Activated T-helper 17 cell treated with anti-CD3 and anti-CD28 coated beads, Interleukin-2, amount 50 U/mL, for 72 hours (primary cell): ENCODE measurements at places on chromosomes 5 and 9.

DNA sequence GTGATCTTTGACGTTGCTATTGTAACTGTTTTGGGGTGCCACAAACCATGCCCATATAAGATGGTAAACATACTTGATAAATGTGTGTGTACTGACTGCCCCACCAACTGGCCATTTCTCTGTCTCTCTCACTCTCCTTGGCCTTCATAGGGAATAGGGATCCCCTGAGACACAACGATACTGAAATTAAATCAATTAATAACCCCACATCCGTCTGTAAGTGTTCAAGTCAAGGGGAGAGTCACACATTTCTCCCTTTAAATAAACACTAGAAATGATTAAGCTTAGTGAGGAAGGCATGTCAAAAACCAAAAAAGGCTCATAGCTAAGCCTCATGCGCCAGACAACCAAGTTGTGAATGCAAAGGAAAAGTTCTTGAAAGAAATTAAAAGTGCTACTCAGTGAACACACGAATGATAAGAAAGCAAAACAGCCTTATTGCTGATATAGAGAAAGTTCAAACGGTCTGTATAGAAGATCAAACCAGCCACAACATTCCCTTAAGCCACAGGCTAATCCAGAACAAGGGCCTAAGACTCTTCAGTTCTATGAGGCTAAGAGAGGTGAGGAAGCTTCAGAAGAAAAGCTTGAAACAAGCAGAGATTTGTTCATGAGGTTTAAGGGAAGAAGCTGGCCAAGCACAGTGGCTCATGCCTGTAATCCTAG is 111.1 kb downstream of the UGCG start:
- no peak for ATAC-seq

DNA sequence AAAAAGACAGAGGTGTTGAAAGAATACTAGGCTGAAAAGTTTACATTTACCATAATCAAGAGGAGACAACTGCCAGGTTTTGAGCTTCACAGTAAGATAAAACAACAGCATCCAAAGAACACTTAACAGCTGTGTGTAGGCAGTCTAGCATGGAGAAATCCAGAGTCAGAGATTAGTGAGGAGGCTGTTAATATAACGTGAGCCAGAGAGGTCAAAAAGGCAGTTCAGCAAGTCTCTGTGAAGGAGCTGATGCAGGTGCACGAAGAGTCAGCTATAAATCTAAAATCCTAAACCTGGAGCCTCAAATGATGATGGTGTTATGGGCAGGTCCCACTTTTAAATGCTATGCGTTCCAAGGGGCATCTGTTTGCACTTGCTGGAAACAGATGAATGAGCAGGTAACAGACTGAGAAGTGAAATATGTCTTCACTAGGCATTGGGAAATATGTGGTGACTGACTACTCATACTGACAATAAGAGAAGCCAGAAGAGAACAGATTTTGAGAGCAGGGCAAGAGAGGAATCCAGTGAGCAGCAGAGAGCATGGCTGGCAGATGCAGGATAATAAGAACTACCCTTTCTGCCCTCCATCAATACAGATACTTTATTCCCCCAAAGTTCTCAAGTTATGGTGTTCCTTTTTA is 8.7 kb downstream of the APTX start:
- no peak for ATAC-seq

GRCh38 chr9:103242025-103242424 is 246.9 kb downstream of the CYLC2 start:
- ATAC-seq, result no peak

DNA sequence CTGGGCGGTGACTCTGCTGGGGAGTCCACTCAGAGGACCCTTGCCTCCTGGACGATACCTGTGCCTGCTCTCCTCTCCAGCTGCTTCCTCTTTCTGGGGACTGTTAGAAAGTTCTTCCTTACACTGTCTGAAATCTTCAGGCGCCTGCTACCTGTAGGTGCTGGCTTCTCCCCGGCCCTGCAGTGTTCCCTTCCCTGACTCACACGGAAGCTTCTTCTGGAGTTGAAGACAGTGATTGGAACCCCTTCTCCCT is 562 bp downstream of the GSN start:
- peak; percentile 3 for ATAC-seq
